ENCODE measurements at places on chromosomes 11 and 22.
A peak's percentile ranks its signal among the peaks of the same experiment; 100 is the strongest.

- no peak for DNase-seq
These were observed 5.5 kb upstream of the PHLDA2 start for GRCh38 chr11:2934611-2935239.

DNA sequence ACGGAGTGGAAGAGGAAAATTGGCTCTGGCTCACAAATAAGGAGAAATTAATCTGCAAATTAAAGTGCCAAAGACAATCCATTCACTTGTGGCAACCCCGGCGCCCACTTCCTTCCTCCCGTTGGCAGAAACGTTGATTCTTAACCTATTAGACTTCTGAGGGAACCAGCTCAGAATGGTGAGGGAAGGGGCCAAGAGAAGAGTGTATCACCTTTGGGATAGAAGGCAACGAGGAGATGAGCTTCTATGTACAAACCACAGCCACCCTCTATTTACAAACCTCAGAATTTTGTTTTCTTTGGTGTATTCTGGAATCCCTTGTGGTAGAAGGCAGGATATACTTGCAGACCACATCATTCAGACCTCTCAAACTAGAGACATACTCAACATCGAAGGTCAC lies 1.1 kb downstream of the MB start:
- DNase-seq: no peak

DNA sequence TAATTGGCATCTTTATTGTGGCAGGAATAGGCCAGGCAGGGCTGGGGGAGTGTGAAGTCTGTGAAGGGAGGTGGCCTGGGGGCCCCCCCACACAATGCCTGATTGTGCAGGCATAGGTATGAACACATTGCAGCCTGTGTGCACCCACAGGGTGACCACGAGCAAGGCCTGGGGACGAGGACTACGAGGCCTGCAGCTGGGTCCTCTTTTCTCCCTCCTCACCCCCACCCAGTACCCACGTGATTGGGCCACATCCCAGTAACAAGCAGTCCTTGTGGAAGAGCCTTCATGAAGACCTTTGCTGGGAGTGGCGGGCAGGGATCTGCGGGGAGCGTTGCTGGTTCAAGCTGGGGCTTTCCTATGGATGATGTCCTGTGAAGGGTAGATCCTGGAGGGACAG lies 29.3 kb downstream of the ZBTB16 start:
- DNase-seq: no peak

DNA sequence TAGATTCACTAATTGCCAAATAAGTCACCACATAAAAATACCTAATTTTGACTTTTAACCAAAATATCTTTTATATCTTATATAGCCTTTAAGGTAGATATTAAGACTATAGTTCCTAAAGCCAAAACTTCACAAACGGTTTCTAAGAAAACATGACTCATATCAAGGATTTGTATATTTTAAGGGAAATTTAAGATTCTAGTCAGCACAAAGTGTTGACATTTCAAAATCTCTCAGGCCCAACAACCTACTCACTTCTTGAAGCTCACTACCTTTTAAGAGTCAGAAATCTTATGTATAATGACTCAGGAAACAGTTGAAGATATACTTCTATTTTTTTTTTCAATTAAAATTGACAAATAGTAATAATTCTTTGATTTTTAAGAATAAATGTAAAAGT lies 221.9 kb downstream of the SBF2 start:
- no peak for DNase-seq

- no peak for DNase-seq
These were observed 153.4 kb downstream of the STK33 start for GRCh38 chr11:8440649-8441048.

DNA sequence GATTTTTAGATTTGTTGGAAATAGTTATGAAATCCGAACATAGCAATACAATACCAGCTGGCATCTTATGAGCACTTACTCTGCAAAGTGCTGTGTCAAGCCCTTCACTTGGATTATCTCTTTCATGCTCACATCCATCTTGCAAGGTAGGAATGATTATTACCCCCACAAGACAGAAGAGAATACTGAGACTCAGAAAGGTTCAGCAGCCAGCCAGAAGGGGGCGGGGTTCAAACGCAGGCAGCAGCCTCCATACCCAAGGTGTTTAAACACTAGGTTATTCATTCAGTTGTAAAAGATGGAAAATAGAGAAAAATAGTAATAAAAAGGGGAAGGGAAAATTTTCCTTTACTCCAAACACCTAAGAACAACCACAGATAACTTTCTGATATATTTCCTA lies 158.5 kb downstream of the CCDC34 start:
- no peak for DNase-seq

GRCh38 chr11:99592266-99592665 lies 571.5 kb downstream of the CNTN5 start:
- no peak for DNase-seq

DNA sequence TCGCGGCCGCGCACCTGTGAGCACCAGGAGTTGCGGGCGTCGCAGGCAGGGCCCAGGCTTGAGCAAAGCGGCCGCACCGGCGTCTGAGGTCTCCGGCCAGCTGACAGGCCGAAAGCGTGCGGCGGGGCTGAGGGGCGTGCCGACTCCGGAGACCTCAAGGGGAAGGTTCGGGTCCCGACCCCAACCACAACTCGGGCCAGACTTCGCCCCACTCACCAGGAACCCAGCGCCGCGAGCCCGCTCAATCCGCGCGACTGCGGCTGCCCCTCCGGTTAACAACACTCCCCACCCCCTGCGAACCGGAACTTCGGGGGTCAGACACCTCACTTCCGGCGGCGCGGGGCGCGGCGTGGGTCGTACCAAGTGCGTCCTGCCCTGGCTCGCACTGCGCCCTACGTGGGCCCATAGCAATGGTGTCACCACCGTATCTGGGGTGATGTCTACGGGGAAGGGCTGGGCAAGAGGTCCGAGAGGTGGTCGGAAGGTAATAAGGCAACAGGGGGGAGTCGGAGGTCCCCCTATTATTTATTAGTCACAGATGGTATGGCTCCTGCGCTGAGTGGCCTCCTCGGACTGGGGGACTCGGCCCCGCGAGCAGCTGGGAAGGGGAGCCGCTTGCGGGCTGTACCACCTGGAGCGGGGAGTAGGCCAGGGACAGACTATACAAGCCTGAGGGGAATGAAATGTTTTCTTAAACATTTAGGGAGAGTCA lies at the start of gene SYVN1:
SYVN1 (minus strand) TSS at position 280 of the 712 bp plus-strand sequence. CDS start 918 bp downstream, outside the sequence.
- peak; percentile 92 for DNase-seq

- no peak for DNase-seq
These were observed 941.7 kb downstream of the NTM start for GRCh38 chr11:132312161-132312560.

- no peak for DNase-seq
These were observed 109.4 kb upstream of the KIRREL3 start for GRCh38 chr11:127109796-127110480.

DNA sequence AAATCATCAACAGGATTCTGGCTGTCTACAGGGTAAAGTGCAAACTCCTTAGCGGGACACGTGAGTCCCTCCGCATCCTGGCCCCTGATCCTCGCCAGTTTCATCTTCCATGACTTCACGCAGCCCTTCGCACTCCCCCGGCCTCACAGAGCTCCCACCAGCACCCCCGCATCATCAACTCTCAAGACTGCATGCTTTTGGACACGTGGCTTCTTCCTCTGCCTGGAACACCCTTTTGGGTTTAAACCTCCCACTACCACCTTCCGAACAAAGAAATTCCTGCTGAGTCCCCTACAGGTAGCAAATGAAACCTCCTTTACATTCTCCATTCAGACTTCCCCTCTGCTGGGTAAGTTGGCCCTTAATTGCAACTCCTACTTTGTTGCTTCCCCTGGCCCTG lies 12.6 kb upstream of the EIF3M start:
- no peak for DNase-seq

GRCh38 chr22:17772958-17773605 lies 1.2 kb downstream of the BID start:
- no peak for DNase-seq

DNA sequence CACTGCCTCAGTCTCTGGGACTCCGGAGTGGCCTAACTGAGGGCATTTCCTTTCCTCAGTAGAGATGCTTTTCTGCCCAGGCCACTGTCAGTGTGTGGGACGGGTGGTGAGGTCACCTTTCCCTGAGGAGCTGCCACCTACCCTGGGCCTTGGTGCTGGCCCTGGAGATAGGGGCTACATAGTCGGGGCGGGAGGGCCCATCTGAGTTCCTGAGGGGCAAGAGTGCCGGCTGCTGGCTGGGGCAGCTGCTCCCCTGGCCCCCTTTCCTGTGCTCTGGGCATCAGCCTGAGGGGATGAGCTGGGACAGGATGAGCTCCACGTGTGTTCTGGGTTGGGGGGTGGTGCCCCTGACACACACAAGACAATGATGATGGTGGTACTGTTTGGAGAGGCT lies 5.4 kb downstream of the KCNC1 start:
- no peak for DNase-seq

GRCh38 chr11:40647295-40647694 lies 812.2 kb downstream of the LRRC4C start:
- no peak for DNase-seq

DNA sequence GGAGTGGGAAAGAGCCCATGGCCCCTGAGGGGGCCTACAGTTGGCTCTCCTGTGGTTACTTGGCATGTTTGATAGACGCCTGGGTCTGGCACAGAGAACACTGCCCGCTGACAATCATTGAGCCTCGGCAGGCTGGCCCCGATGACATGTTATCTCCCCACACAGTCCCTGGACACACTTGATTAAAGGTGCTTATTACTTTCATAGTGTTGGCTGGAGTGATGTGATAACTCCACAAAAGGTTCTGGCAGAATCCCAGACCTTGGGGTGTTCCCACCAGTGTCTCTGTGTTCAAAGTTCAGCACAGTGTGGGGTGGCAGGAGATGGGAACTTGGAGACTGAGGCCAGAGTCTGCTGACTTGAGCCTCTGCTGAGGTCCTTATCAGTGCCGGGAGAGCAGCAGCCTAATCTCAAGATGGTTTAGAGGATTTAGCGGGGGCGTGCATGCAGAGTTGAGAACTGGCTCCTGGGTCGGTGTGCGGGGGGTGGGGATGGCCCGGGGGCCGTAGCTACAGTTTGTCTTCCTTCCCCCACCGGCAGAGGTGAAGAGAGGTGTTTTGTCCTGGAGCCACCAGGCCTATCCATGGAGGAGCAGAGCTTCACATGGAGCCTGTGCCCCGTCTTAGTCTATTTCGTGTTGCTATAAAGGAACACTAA lies 22.5 kb downstream of the PARVB start:
- peak; percentile 48 for DNase-seq

DNA sequence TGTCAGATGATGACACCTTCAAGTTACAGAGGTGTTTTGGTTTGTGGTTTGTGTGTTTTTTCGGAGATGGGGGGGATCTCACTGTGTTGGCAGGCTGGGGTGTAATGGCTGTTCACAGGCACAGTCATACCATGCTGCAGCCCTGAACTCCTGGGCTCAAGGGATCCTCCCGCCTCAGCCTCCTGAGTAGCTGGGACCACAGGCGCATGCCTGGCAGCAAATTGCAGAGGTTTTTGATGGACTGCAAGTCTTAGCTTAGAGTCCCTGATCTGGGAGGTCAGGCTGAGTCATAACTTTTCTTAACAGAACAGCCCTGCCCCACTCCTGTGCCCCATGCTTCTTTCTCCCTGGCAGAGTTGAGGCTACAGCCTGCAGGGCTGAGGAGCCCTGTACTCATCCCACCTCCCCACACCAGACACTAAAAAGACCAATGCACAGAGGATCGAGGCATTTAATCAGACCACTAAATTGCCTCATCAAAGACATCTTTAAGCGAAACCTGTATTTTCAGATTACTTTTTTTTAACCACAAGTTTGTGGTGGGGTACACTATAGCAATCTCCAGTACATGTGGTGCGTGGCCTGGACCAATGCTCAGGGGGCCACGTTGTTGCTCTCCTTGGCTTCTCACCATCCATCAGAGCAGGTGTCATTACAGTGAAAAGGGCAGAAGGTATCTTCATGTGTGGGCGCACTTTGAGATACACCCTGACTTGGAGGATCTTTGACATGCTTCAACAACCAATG lies 17.1 kb upstream of the ADORA2A start:
- no peak for DNase-seq

DNA sequence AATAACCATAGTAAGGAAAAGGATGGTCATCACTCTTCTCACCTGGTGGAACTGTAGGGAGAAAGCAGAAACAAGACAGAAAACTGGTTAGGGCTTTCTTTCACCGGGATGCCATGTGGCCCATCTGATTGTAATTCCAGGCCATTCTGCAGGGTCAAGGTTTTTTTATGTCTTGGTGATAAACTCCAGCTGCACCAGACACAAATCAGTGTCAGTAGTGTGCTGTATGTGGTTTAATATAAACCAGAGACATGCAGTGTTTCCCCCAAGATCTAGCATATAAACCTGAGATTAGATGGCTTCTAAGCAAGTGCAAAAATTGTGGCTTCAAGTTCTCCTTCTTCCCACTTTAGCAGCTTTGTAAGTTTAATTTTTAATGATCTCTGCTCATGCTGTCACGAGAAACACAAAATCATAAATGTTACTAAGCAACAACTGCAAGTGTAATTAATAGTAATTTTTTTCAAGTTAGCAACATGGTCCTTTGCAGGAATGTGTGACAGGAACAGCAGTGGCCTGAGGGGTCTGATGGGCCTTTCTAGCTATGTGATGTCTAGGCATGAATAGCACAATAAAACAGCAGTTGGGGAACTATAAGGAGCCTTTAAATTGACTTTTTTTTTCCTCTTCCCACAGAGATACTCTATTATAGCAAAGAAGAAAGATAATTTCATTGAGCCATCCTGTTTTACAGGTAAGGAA lies 41.6 kb downstream of the BDNF start:
- DNase-seq: no peak

DNA sequence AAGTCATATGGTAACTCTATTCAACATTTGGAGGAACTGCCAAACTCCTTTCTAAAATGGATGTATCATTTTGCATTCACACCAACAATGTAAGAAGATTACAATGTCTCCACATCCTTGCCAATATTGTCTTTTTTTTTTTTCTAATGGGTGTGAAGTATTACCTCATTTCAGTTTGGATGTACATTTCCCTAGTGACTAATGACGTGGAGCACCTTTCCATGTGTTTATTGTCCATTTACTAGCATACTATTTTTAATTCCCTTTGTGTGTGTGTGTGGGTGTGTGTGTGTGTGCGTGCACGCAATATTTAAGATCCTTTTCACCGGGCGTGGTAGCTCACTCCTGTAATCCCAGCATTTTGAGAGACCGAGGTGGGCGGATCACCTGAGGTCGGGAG lies 62.7 kb downstream of the APOL3 start:
- no peak for DNase-seq

GRCh38 chr11:88051396-88051795 lies 123.8 kb downstream of the RAB38 start:
- no peak for DNase-seq

DNA sequence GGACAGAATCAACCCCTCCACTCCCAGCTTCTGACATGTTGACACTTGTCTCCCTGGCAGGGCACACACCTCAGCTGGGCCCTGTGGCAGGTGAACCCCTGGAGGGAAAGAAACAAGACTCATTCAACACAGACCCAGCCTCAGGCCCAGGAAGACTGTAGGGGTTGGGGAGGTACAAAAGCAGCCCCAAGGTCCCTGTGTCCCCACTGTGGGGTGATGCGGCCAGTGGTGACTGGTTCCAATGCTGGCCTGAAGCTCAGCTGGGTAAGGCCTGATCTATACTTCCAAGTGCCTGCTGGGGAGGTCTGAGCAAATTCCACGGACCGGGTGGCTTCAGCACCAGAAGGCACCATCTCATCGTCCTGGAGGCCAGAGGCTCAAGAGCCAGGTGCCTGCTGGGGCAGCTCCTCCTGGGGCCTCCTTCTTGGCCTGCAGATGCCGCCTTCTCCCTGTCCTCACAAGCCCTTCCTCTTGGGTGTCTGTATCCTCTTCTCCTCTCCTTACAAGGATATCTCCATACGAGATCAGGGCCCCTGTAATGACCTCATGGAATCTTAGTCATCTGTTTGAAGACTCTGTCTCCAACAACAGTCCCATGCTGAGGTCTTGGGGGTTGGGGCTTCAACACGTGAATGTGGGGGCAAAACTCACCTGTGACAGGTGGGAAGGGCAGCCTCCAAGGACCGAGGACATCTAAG lies 1492.1 kb downstream of the BRD1 start:
- DNase-seq: no peak

All from heart right ventricle (tissue), 16 donors.